CD4-positive, alpha-beta T cell (primary cell): ENCODE measurements at places on chromosomes 3 and 15.

GRCh38 chr15:81184188-81184587 is 12.5 kb upstream of the IL16 start:
- DNase-seq, result no peak

DNA sequence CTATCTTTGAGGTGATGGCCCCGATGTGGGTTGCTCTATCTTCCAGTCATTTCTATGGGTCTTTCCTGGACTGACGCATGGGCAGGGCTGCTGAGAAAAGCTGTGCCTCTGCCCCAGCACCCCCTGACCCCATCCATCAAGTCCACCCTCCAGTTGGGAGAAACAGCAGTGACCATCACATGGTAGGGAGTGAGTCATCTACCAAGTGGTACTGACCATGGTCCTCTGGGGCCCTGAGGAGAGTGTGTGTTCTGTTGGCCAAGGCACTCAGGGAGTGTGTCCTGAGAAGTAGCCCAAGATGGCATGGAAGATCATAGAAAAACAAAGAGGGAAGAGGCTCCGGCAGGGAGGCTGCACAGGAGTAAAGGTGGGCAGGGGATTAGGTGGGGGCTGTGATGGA is 1.6 kb upstream of the DNAH1 start:
- DNase-seq, result no peak

DNA sequence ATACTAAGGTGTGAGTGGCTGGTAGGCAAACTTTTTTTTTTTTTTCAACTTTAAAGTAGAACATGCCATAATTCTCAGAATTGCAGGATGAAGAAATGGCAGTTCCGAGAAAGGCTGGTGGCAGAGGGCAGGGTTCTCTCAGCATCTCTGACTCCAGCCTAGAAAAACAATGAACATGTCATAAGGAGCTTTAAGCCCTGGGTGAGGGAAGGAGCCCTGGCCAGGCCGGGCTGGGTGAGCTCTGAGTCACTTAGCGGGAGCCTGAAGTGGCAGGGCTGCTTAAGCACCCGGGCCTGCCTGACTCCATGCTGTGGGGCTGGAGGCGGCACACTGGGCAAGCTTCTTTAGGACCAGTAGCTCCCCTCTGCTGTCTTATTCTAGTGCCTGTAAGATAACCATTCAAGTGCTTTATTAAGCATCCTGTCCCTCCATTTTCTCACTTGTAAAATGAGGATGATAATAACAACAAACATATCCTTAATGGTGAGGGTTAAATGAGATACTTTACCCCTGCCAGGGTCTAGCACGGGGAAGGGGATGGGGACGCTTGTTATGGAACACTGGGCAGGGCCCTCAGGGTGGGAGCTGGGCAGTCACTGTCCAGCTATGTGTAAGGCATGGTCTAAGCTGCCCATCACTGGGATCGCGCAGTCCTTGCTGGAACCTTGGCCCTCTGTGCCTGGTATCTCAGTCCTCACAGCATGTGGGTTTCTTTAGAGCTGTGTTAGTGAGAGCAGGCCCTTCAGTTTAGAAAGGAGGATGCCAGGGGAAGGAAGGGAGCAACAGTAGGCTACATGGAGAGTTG is 18.4 kb downstream of the SMAD6 start:
- DNase-seq, result no peak

DNA sequence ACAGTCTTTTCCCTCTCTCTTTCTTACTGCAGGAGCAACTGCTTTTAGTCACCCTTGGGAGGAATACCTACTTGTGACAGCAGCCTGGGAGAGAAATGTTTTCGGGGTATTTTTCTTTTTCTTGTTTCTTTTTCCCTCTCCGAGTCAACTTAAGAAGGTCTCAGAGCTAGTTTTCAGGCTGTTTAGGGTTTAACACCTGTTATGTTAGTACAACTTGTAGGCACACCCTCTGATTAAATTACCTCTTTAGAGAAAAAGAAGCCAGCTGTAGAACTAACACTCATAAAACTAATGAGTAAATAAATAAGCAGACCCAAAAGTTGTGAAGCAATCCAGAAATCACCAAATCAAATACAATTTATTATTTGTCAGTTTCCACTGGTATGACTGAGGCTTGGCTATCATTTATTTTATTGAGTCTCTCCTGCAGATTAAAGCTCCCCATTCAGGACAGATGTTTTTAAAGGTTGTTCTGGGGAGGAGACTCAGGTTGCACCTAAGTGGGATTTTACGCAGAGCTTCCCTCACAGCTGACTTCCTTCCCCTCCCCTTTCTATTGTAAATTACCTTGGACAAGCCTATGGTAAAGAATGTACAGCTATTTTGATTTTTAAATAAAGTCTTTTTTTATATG is 112.5 kb downstream of the FOXB1 start:
- DNase-seq, result no peak

- DNase-seq, result no peak
Measured at GRCh38 chr3:149990423-149990948, 19.8 kb upstream of the PFN2 start.

DNA sequence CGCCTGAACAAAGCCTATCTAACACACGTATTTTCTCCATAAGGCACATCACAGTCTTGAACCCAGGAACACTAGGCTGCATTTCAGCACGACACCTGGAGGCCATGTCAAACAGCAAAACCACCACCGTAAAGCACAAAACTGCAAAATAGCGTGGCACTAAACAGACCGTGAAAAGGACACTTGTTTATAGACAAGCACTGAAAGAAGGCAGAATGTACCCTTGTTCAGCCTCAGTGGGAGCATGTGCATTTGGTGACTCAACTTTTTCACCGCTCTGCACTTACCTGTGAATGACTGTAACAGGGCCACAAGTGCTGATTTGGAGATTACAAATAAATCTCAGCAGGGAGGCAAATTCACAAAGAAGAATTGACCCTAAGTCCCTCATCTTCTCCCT is 80.8 kb downstream of the ISG20 start:
- no peak for DNase-seq

GRCh38 chr3:134081211-134081610 is 51.5 kb upstream of the SLCO2A1 start:
- DNase-seq, result no peak

DNA sequence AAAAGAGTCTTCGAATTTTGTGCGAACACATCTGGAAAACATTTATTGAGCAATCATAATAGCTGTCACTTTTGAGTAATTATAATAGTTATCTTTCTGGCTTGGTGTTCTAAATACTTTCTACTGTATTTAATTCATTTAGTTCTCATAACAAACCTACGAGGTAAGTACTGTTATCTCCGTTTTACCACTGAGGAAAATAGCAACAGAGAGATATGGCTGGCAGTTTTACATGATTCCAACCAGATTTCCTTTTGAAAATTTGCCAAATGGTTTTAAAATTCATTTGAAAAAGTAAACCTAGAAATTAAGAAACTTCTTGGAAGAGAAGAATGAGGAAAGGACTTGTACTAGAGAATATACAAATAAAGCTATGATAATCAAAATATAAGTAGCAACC is 37.3 kb upstream of the MGA start:
- no peak for DNase-seq
